ENCODE measurements at places on chromosomes 1 and 21.

GRCh38 chr1:98482611-98483010 is 178.9 kb upstream of the SNX7 start:
- no peak for DNase-seq

- no peak for DNase-seq
Measured at GRCh38 chr1:215290018-215290417, 207.5 kb downstream of the KCNK2 start.

DNA sequence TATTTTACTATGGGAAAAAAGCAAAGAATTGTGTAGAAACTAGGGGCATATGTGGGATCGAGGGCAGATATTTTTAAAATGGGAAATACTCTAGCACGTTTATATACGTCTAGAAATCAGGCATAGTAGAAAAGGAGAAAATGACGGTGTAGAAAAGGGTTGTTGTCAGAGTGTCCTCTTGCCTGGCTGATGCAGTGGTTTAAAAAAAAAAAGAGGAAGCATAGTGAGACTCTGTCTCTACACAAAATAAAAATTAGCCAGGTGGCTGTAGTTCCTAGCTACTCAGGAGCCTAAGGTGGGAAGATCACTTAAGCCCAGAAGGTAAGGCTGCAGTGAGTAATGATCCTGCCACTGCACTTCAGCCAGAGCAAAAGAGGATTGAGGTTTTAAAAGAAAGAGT is 64.7 kb upstream of the LRRC7 start:
- no peak for DNase-seq

DNA sequence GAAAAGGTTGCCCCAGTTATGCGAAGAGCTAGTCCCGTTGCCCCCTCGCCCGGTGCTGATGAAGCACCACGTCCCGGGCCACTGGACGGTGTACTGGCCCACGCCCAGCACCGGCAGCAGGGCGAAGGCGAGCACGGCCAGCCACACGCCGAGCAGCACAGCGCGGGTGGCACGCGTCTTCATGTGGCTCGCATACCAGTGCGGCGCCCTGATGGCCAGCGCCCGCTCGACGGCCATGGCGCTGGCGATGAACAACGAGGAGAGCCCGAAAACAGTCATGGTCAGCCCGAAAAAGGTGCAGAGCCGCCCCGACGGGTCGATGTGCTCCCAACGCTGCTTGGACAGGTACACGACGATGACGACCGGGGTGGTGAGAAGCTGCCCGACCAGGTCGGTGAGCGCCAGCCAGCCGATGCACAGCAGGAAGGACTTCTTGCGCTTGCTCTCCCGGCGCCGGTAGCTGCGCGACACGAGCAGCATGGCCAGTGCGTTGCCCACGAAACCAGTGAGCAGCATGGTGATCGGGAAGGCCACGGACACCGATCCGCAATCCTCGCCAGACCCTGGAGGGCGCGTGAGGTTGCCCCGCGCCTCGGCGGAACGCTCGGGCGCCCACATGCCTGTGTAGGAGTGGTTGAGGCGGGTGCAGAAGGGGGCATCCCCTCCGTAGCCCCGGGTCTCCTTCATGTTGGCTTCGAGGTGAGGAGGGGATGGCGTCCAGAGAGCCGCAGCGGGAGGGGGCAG is 553 bp downstream of the PTGER3 start:
- no peak for DNase-seq

DNA sequence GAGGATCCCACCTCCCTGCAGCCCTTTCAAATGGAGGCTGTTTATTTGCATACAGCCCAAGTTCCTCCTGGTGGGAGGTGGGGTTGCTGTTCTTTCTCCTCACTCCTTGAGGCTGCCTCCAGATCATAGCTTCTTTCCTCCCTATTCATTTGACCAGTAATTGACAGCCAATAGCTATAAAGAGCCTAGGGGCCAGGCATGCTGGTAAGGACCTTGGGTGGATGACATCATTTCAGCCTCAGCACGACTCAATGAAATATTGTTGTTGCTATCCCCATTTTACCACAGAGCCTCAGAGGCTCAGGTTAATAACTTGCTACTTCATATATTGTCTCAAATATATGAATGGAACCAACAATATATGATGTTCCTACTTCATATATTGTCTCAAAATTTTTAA is 31.1 kb downstream of the ZSCAN20 start:
- no peak for DNase-seq

GRCh38 chr1:246074421-246074820 is 432.7 kb downstream of the SMYD3 start:
- DNase-seq = no peak

DNA sequence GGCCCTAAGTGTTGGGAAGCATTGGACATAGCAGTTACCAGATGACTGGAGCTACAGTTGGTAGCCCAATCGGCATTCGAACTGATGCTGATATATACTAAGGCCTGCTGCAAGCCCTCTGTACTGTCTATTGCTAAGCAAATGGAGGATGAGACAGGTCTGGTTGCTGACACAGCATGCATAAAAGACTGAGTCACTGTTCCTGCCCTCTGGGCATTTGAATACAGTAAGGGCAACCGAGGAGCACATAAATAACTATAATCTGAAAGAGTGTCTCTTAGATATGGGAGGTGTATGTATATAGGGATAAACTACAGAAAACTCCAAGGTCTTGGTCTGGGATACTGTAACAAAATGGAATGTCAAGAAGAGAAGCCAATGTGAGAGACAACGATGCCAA is 16.8 kb upstream of the MARK1 start:
- DNase-seq = no peak

GRCh38 chr1:101145449-101145820 is 91.4 kb upstream of the S1PR1 start:
- no peak for DNase-seq

- DNase-seq = no peak
Measured at GRCh38 chr1:85085417-85085816, 37.1 kb upstream of the MCOLN3 start.

DNA sequence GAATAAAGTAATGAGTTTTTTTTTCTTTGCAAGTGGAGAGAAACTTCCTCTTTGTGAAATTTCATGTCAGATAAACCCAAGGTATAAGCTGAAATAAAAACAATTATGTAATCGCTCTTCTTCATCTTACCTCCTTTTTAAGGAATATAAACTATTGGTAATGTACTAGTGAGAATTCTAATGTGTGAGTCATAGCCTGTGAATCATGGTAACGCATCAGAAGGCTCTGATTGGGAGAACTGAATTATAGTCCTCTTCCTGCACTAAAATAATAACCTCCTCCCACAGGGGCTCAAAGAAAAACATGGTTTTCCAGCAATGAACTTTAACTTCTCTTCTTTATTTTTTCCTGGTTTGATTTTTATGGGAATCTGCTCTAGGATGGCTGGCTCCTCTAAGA is 57.1 kb upstream of the COX20 start:
- peak; percentile 62 for DNase-seq

GRCh38 chr1:42163114-42163513 is 1.4 kb downstream of the GUCA2A start:
- DNase-seq = no peak

DNA sequence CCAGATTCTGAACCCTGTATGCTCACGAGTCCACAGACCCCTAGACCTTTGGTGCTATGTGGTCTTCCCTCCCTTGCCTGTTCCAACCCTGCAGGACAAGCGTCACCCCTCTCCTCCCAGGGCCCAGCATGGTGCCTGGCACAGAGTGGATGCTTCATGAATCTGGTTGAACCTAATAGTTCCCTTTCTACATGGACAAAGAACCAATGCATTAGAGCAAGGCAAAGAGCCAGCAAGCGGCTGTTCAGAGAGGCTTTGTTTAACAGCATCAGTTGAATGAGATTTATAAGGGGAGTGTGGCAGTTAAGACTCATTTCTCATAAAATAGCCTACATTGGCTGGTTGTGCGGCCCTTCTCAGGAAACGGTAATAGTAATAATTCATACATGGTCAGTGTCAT is 14.9 kb downstream of the SLC26A9 start:
- no peak for DNase-seq

DNA sequence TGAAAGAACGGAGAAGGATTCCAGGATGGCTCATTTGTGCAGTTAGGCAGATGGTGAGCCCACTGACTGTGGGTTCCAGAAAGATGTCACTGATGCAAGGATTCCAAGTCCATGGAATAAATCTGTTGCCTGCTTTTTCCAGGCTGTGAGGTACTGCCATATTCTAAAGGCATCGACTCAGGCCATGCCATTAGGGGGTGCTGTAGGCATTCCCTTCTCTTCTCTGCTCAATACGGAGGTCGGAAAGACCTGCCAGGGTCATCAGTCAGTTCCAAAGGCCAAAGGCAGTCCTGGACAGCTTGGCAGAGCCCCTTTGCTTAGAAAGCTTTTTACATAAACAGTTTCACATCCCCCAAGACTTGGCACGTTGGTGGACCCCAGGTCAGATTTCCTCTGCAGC is 31.7 kb upstream of the TMEM125 start:
- DNase-seq = peak; percentile 18

- DNase-seq = no peak
Measured at GRCh38 chr1:158732524-158732923, 12.0 kb upstream of the OR6K3 start.

GRCh38 chr1:211643324-211644212 is 31.9 kb downstream of the NEK2 start:
- no peak for DNase-seq

- DNase-seq = no peak
Measured at GRCh38 chr1:90048043-90048442, 53.1 kb downstream of the ZNF326 start.
